ENCODE measurements at places on chromosomes 1 and 21.

DNA sequence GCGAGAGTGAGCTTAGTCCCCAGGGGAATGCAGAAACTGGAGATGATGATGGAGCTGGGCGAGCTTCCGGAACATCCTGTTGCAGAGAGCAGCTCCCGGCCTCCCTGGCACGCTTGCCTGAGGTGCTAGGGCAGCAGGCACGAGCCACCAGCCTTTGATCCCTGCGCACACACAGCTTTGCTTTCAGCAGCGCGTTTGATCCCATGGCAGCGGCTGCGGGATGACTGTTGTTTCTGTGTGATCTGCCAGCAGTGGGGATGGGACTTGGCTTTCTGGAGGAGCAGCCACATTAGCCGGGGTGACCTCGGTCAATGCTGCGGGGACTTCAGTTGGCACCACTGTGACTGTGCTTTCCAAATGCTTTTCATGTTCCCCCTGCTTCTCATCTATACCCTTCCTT lies 193.2 kb downstream of the KAZN start:
- no peak for DNase-seq

GRCh38 chr1:101166583-101167120 lies 70.2 kb upstream of the S1PR1 start:
- no peak for DNase-seq

DNA sequence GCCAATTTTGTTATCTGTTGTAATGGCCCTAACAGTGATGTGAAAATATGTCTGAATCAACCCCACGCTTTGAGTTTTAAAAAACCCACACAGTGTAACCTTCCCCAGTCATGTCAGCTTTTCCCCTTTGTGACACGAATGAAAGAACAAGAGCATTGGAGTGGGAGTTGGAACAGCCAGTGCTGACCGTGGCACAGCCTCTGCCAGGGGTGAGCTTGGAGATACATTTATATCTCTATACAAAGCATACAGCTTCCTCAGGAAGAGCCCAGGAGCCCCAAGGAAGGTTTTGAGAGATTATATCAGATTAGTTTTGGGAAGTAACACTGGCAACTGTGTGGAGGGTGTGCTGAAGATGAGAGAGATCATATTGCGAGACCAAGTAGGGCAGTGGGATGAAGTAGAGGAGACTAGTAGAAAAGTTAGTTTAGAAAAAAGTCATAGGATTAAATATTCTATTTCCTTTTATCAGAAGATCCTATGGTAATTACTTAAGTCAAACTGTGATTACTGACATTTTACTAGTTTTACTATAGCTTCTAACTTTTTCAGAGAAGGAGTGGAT lies 15.9 kb downstream of the LRRC8B start:
- no peak for DNase-seq

- no peak for DNase-seq
Measured at GRCh38 chr1:163656095-163656759, 334.5 kb downstream of the NUF2 start.

DNA sequence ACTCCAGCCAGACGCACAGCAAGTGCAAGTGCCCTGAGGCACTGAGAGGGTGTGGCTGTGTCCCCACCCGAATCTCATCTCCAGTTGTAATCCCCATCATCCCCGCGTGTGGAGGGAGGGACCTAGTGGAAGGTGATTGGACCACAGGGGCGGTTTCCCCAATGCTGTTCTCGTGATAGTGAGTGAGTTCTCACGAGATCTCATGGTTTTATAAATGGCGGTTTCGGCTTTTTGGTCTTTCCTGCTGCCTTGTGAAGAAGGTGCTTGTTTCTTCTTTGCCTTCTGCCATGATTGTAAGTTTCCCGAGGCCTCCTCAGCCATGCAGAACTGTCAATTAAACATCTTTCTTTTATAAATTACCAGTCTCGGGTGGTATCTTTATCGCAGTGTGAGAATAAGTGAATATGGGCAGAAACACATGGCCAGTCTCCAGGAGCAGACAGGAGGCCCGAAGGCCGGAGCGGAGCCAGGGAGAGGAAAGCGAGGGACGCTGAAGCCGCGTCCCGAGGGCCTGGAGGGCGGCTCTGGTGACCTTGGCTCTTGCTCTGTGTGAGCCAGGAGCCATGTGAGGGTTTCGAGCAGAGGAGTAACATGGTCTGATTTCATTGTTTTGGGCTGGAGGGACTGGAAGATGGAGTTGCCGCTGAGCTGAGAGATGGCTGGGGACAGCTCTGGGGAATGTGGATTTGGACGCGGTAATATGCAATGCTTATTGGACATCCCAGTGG lies 76.0 kb upstream of the C1orf174 start:
- no peak for DNase-seq

DNA sequence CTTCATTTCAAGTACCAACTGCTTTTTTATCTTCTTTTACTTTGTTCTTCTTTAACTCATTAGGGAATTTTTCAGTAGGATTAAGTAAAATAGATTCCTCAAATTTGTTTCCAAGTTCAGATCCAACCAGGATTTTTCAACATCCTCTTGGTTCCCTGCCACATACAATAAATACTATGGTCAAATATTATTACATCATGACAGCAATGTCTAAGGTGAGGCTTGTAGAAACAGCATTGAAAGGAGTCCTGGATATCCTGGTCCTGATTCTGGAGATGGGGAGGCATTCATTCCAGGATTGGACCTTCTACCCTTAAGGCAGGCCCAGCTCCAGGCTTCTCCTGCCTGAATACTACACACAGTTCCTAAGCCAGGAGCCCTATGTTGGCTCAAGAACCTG lies 80.2 kb upstream of the F3 start:
- DNase-seq: no peak

GRCh38 chr1:76239470-76239918 lies 164.9 kb downstream of the ST6GALNAC3 start:
- no peak for DNase-seq

DNA sequence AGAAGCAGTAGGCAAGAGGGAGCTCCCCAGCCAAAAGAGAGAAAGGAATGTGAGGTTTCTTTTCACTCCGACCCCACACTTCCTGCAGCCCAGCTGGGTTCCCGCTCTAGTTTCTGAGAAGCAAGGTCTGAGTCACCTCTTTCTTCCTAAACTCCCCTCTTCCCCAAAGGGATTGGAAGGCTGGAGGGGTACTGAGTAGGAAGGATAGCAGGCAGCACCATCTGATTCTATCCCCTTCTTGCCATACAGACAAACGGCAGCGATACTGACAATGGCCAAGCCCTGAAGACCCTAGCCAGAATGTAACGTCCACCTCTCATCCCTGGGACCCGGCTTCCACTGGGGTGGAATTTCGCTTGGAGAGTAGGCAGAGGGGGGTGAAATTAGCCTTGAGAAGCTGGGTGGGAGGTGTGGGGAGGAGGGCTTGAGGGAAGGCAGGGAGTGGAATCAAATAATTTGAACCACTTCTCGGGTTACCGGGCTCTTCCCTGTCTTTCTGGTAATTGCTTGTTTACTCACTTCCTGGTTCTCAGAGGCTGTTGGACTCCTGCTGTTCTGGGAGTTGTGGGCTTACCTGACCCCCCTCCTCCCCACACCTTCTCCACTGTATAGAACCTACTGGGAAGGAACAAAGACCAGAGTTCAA lies 13.2 kb downstream of the IER5 start:
- DNase-seq: no peak

DNA sequence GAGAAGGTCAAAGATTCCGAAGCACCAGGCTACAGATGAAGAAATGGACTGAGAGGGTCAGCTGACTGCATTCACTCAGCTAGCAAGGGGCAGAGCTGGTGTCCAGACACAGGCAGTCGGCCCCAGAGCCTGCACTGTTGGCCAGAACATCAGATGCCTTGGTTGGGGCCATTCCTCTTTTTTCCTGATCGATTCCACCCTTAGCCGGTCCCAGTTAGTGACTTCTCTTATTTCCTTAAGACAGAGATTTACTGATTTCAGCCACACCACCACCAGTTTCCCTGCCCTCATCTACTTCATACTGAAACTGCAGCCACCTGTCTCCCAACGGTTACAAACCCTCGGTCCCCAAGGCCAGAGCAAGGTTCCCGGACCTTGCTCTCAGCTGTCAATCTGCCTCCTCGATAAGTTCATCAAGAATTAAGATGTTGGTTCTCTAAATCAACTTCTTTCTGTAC lies 11.5 kb downstream of the CD58 start:
- no peak for DNase-seq

DNA sequence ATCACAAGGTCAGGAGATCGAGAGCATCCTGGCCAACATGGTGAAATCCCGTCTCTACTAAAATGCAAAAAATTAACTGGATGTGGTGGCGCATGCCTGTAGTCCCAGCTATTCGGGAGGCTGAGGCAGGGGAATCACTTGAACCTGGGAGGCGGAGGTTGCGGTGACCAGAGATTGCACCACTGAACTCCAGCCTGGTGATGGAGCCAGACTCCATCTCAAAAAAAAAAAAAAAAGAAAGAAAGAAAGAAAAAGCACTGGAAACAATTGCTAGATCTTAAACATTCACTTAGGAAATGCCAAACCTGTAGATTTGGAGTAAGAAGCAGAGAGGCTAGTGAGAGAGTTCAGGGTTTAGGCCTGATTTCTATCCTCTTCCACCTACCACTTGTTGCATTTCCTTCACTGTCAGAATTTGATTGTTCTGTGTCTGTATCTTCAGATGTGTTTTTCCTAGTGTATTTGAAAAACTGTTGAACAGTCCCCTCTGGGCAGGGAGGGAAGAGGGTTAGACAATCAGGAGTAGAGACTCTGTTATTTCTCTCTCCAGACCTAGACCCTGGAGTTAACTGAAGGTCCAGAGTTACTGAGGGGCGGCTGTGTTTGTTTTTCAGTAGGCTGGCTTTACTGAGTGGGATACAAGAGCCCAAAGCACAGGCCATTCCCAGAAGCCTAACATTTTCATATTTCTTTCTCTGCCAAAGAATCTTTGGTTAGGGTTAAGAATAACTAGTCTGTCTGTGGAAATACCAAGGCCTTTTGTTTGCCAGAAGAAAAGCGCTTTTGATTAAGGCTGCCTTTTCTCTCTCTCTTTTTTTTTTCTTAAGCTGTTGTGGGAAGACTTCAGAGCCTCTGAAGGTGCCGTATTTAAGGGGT lies 31.1 kb upstream of the MACF1 start:
- DNase-seq: no peak

DNA sequence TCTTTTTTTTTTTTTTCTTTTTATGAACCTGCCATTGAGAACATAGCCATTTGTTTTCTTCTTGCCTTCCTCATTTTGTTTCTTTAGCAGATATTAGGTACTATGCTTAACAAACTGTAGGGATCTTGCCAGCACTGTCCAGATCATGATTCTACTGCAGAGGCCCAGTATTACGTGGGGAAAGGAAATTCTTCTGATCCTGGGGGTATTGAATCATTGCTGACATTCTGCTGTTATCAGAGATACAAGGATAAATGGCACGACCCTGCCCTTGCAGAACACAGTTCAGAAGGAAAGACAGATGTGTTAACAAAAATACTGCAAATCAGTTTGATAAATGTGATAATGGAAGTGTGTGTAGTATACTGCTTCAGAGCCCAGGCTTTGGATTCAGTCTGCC lies 56.2 kb downstream of the BTBD8 start:
- DNase-seq: no peak

- no peak for DNase-seq
Measured at GRCh38 chr1:18812453-18812939, 47.0 kb downstream of the TAS1R2 start.

GRCh38 chr1:58932859-58933598 lies 149.2 kb upstream of the JUN start:
- DNase-seq: peak; percentile 34

DNA sequence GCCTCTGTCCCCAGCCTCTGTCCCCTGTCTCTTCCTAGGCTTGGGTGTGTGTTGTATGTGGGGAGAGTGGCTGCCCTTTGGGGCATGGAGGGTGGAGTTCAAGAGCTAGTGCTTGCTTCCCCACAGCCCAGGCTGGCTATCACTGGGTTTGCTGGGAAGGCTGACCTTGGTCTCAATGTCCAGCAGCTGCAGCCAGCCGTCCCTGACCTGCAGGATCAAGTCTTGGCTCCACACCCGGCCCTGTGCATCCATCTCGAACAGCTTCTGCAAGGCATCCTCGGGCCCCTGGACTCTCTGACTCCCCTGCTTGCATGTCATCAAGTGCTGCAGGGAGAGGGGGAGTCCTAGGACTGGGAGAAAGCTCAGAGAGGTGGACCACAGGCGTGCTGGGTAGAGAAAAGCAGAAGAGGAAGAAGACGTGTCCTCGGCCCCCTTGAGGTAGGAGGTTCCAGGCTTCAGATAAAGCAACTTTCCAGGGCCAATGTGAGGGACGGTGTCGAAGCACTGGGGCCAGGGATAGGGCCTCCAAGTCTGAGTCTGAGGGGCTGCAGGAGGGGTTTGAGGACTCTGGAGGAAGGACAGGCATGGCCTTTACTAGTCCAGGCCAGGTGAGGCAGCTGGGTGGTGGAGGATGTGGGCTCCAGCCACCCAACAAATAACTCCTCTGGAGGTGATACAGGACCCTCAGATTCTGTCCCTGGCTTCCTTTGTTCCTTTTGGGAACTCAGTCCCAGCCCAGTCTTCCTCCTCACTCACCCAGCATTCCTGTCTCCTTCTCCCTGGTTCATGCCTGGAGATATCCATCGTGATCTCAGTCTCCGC lies 4.0 kb downstream of the EPS8L3 start:
- no peak for DNase-seq

- peak; percentile 94 for DNase-seq
Measured at GRCh38 chr1:113930499-113931161, 1.5 kb downstream of the HIPK1 start.

DNA sequence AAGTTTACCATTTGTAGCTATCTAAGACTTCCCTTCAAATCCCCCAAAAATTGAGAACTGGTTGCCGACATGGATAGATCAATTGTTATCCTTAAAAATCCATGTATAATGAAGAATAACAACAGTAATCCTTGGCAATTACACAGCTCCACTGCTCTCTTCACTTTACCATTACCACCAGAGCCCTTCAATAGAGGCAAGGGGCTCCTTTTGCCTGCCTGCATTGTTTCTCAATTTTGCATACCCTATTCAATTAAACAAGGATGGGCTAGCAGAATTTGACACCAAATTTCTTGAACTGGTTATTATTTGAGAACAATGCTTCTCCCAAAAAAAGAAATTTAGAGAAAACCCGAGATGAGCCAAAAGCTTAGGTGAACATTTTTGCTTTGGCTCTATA lies 387.8 kb upstream of the PKN2 start:
- DNase-seq: no peak

DNA sequence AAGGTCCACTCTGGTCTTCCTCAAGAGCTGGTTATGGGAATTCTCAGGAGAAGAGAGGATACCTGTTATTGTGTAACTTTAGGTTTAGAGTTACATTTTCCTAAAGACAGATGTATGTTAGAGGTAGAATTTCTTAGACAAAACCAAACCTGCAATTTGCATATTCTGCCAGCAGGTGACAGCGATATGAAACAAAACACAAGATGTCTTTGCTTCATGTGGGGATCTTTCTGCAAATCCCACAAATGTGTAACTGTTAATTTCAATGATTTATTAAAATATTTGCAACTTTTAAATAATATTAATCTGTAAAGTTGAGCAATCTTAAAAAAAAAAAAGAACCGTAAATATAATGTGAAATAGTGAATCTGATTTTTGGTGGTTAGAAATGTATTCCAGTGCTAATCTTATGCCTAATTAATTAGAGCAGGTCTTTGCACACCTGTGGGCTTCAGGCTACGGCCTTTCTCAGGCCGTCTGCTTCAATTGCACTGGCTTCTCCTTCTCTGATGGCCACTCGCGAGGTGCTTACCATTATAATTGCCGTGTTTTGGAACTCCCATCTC lies 33.4 kb downstream of the FAM78B start:
- DNase-seq: no peak
